Stimulated activated CD8-positive, alpha-beta memory T cell treated with anti-CD3 and anti-CD28 coated beads, Interleukin-15, amount 100 ng/mL, for 24 hours (primary cell): ENCODE measurements at places on chromosomes 1 and 21.

GRCh38 chr1:22508329-22508728 is 55.0 kb upstream of the EPHA8 start:
- no peak for DNase-seq

- DNase-seq = no peak
Observed at GRCh38 chr1:211328084-211328694, 1.6 kb downstream of the TRAF5 start.

DNA sequence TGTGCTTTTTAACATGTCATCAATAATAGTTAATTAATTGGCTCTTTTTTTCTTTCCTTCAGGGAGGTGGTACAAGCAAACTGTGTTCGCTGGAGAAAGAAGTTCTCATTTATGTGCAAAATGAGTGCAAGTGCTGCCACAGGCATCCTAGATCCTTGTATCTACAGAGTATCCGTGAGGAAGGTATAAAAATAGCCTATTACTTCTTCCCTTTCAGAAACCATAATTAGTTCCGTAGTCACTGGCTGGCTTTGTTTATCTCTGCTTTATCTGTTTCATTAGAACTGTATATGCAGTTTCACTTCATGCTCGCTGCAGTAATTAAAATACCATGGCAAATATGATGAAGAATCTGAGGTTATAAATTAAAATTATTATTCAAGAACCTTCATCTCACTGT is 40.6 kb downstream of the EEIG2 start:
- DNase-seq = no peak

- no peak for DNase-seq
Observed at GRCh38 chr1:100277866-100278265, 11.8 kb downstream of the RTCA start.

- no peak for DNase-seq
Observed at GRCh38 chr21:31248598-31248997, 95.5 kb downstream of the TIAM1 start.

GRCh38 chr1:174995916-174996315 is 3.8 kb upstream of the CACYBP start:
- no peak for DNase-seq

GRCh38 chr21:40833184-40833583 is 13.8 kb downstream of the DSCAM start:
- DNase-seq = no peak

DNA sequence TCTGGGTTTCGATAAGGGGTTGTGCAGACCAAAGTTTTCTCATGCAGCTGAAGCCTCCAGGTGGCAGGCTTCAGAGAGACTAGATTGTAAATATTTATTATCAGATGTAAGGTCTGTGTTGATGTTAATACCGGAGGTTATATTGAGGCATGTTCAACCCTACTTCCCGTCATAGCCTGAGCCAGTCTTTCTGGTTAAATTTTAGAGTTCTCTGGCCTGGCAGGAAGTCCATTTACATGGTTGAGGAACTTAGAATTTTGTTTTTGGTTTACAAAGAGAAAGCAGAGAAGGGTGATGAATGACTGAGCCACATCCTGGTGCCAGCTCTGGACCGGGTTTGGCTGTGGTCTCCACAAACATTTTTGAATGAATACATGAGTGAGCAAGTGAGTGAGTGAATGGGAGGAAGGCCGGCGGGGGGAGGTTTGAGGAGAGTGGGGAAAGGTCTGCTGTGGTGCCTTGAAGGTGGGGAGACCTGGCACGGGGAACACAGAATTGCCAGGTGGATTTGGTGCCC is 218.5 kb downstream of the DISC1 start:
- DNase-seq = no peak

- no peak for DNase-seq
Observed at GRCh38 chr1:118335331-118335732, 150.3 kb upstream of the SPAG17 start.

GRCh38 chr1:33943978-33944377 is 80.1 kb downstream of the HMGB4 start:
- DNase-seq = no peak

DNA sequence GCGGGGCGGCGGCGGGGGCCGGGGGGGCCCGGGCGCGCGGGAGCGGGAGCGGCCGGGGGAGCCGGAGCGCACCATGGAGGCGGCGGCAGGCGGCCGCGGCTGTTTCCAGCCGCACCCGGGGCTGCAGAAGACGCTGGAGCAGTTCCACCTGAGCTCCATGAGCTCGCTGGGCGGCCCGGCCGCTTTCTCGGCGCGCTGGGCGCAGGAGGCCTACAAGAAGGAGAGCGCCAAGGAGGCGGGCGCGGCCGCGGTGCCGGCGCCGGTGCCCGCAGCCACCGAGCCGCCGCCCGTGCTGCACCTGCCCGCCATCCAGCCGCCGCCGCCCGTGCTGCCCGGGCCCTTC is 546 bp downstream of the SKI start:
- no peak for DNase-seq

- no peak for DNase-seq
Observed at GRCh38 chr1:41666981-41667631, 182.6 kb upstream of the EDN2 start.

DNA sequence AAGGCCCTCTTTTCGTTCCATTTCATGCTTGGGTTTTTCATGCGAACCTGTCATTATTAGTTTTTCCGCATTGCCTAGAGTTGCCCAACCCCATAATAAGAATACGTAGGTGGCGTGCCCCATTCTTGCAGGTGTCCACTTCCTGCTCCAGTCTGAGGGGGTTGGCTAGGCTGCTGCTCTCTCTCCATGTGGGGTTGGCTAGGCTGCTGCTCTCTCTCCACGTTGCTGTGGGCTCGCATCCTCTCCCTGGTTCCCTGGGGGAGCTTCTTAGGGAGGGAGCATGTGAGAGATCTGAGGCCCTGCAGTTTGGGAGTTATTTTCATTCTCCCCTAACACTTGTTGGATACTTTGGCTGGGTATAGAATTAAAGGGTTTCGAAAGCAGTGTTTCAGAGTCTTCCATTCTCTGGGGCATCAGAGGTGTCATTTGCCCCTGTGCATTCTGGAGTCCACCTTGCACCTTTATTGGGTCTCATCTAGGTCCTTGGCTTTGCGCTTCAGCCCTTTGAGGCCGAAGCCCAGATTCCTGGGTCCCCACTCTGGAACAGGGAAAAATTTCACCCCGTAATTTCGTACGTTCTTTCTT is 8.6 kb downstream of the C1orf35 start:
- no peak for DNase-seq

- DNase-seq = no peak
Observed at GRCh38 chr1:1434824-1435105, 725 bp upstream of the VWA1 start.

DNA sequence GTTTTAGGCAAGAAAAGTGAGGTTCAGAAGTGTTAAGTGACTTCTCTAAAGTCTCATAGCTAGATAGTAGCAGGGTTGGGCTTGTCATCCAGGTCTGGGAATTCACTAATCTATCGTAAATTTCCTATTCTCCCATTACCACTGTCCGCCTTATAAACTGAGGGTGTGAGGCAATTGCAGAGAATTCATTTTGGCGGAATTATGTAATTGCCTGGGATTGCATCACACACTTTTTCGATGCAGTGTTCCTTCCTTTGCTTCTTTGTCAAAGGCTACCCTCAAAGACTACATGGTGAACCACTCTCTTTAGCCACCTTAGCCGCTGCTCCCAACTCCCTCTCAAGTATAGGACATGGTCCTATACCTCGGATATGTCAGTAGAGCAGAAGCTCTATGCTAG is 19.1 kb downstream of the SELP start:
- DNase-seq = no peak

- DNase-seq = no peak
Observed at GRCh38 chr21:32349333-32349944, 43.4 kb downstream of the URB1 start.

- no peak for DNase-seq
Observed at GRCh38 chr1:27601321-27601770, 2.6 kb downstream of the AHDC1 start.

- DNase-seq = no peak
Observed at GRCh38 chr1:52955129-52955970, 28.3 kb downstream of the SCP2 start.
